ENCODE measurements at places on chromosomes 2 and 18.
A peak's percentile ranks its signal among the peaks of the same experiment; 100 is the strongest.

DNA sequence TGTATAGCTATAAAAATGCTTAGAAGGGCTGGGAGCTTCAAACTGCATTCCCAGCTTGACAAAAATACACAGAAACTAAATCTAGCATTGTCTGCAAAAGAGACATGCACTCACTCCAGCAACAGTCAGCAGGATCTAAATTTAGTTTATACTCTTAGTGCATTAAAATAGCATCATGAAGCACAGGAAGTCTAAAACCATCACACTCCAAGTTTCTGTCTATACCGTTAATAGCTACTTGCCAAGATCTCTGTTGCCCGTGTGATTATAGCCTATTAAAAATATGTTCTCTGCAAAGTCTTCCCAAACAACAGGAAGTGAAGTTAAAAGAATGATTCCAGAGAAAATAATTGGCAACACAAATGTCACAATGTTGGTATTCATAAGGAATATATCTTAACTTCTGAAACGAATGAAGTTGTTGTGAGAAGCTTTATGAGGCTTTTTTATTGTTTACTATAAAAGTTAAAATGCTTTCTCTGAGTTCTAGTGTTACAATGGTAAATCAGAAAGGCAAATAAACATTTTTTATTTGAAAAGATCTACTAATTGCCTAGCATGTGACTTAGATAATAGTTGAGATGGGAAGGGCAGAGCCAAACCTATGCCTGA, 184.2 kb downstream of the ZNF385B start:
- DNase-seq = no peak

DNA sequence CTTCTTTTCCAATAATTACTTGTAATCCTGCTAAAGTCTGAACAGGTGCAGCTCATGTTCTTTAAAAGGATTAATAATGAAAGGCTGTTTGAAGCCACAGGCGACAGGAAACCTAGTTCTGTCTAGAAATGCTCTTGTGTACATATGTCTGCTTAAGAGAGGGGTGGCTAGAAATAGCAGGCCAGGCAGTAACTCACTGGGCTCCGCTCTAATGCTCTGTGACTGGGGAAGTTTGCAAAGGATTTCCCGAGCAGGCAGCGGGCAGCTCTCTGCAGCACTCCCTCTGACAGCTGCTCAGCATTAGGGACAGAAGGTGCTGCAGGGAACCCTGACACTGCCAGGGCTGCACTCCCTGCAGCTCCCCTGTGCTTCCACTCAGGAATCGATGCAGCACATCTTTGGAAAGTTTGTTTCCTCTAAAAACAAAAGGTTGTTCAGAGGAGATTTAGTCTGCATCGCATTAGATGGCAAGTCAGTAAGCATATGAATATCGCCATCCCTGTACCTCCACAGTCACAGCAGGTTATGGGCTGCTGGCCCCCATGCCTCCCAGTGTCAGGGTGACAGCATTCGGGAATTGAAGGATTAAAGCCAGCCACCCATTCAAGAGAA, 33.1 kb upstream of the TTC39C start:
- DNase-seq = no peak

- DNase-seq = no peak
These were observed 162.1 kb upstream of the ZNF516 start for GRCh38 chr18:76656925-76657827.

DNA sequence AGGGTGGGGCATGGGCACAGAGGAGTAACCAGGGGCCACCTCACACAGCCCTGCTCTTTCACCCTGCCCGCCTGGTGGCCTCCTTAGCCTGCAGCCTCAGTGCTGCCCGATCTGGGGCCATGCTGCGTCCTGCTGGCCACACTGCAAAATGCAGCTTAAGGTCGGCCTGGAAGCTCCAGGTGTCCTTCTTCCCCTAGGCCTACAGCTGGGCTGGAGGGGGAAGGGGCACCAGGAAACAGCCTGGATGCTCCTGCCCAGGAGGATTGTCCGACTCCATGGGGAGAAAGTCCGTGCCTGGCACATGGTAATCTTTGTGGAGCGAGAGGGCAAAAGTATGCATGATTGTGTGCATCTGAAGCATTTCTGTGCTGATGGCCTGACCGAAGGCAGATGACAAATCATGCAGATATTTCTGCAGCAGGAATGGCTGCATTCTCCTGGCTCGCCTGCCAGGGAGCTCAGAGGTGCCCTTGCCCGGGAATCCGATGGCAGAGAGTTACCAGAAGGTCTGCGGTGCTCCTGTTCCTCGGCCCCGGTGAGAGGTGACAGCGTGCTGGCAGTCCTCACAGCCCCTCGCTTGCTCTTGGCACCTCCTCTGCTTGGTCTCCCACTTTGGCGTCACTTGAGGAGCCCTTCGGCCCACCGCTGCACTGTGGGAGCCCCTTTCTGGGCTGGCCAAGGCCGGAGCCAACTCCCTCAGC, 12.8 kb upstream of the ALPP start:
- no peak for DNase-seq

- DNase-seq = no peak
These were observed 148.5 kb downstream of the MYT1L start for GRCh38 chr2:2182551-2183071.

- no peak for DNase-seq
These were observed 11.2 kb downstream of the REV1 start for GRCh38 chr2:99478632-99479031.

DNA sequence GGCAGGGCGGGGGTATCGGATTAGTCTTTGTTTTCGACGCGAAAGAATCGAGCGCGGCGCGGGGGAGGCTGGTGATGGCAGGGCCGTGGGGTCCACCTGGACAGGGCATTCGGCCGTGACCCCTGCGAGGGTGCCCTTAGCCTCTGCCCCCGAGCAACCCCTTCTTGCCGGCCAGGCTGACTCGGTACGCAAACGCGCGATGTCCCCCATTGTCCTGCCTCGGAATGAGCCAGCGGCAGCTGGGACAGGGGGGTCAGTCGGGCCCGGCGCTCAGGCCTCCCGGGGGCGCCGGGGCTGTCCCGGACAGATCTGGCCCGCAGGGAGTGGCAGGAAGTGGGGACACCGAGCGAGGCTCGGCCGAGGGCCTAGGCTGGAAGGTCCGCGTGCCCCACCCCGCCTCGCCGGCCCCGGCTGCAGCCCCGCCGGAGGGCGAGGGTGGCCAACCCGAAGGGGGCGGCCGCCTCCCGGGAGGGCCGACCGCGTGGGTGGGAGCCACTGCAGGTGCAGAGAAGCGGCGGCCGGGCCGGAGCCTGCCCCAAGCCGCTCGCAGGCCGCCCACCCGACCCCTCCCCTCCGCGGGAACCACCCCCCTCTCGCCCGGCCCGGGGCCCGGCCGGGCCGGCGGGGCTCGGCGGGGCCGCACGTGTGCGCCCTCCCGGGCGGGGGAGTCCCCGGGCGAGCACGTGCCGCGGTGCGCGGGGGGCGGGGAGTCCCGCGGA, at the start of gene TET3:
TSS of gene TET3 (plus strand) at position 708 of the 719 bp plus-strand sequence. CDS start 1,494 bp downstream, outside the sequence.
- peak; percentile 67 for DNase-seq

DNA sequence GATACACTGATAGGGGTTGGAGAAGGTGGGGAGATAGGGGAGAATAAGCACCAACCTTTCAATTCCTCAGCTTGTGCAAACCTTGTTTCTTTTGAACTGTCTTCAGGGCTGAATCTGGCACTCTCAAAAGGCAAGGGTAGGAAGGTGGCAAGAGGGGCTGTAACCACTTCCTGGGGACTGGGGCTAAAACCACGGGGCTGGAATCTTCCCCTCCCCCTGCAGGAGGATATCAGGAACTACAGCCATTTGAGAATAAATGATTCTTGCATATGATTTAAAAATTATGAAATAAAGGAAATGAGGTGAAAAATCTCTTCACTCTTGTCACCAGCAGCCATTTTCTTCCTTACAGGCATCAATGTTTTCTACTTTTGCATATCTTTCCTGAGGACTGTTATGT, 50.8 kb downstream of the ATOH8 start:
- DNase-seq = no peak

- no peak for DNase-seq
These were observed 159.3 kb upstream of the REV1 start for GRCh38 chr2:99648906-99649789.

DNA sequence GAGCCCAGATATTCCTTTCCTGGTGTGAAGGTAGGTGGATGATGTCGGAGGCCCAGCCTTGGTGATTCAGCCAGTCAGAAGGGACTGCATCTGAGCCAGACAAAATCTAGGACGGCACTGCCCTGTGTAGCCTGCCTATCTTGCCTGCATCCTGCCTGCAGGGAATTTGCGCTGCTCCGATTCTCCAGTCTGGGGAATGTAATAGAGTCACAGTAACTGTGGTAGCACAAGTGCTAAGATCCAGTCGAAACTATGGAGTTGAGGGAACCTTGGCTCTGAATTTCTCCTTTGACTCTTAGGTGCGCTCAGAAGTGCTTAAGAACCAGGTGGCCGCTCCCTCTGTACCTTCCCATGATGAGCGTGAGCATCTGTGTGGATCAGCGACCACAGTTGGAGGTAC, 15.9 kb downstream of the IL36B start:
- no peak for DNase-seq

GRCh38 chr18:61917818-61918217, 25.0 kb upstream of the RNF152 start:
- no peak for DNase-seq

GRCh38 chr2:212181646-212182045, 357.0 kb downstream of the ERBB4 start:
- DNase-seq = no peak

DNA sequence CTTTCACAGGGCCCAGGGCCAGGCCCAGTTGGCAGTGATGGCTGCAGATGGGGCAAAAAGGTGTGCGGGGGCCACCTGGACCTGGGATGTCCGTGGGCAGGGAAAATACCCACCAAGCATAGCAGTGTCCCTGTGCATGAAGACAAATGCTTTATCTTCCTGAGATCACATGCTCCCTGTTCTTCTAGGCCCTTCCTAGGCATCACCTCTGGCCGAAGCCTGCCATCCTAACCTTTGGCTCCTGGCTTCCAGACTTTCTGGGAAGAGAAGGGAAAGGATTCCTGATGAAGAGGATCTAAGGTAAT, 105.0 kb upstream of the SMAD2 start:
- no peak for DNase-seq

Measured in stimulated activated CD4-positive, alpha-beta T cell treated with anti-CD3 and anti-CD28 coated beads, Interleukin-15, amount 100 ng/mL, for 1 hour (primary cell).